ENCODE measurements at places on chromosomes 12 and 14.

- DNase-seq, result no peak
Observed at GRCh38 chr12:101591781-101592180, 3.0 kb upstream of the MYBPC1 start.

- DNase-seq, result no peak
Observed at GRCh38 chr14:50383618-50384225, 13.0 kb downstream of the CDKL1 start.

GRCh38 chr14:23171222-23171975 lies 12.1 kb downstream of the SLC7A8 start:
- no peak for DNase-seq

GRCh38 chr12:11729008-11729407 lies 79.5 kb downstream of the ETV6 start:
- DNase-seq, result no peak

DNA sequence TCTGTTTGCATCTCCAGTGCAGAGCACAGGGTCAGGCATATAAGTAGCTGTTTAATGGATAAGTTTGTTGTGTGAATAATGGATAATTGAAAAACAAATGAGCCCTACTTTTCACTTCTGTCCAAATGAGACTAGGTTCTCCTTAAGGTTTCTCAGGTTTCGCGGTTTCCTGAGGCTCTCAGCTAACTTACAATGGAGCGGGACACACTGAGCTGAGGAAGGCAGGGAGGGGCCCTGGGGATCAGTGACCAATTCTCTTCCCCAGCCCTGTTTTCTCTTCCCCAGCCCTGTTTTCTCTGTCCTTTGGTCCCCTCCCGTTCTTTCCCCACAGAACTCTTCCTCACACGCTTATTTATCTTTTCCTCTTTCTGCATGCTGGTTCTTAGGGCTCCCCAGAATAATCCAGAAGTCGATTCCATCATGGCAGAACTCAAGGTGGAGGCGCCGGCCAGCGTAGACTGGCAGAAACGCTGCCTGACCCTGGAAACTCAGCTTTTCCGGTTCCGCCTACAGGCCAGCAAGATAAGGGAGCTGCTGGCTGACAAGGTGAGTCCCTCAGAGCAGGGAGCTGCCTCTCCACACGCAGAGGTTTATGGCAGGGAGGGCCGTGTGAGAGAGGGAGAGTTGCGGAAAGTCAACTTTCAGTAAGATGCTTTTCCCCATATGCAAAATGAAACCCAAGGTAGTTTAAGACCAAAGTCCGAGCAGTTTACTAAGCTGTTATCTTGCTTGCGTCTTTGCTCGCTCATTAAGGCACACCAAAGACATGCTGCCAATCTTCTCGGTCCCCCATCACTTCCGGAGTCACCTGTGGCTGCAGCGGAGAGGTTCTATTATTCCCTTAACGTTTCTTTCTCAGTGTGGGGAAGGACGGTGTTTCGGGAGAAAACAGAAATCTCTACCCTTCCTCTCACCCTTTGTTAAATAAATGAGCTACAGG lies 8.6 kb downstream of the PLEKHH1 start:
- no peak for DNase-seq

- DNase-seq, result no peak
Observed at GRCh38 chr12:82174383-82174782, 183.8 kb downstream of the CCDC59 start.
